ENCODE measurements at places on chromosomes 7 and 10.
A peak's percentile ranks its signal among the peaks of the same experiment; 100 is the strongest.

DNA sequence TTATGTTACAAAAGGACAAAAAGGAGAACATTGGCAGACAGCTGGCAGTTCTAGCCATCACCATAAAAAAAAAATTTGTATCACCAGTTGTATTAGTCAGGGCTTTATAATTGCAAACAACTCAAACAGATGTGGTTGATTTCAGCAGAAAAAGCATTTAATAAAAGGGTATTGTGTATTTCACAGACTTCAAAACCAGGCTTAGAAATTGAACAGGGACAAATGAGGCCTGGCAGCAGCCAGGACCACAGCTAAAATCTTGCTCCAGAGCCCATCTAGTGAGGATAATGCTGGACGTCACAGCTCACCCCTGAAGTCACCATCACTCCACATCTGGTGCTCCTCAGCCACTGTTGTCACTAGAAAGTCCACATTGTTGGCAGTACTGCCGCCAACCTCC is 52.9 kb upstream of the CALD1 start:
- DNase-seq, result no peak

DNA sequence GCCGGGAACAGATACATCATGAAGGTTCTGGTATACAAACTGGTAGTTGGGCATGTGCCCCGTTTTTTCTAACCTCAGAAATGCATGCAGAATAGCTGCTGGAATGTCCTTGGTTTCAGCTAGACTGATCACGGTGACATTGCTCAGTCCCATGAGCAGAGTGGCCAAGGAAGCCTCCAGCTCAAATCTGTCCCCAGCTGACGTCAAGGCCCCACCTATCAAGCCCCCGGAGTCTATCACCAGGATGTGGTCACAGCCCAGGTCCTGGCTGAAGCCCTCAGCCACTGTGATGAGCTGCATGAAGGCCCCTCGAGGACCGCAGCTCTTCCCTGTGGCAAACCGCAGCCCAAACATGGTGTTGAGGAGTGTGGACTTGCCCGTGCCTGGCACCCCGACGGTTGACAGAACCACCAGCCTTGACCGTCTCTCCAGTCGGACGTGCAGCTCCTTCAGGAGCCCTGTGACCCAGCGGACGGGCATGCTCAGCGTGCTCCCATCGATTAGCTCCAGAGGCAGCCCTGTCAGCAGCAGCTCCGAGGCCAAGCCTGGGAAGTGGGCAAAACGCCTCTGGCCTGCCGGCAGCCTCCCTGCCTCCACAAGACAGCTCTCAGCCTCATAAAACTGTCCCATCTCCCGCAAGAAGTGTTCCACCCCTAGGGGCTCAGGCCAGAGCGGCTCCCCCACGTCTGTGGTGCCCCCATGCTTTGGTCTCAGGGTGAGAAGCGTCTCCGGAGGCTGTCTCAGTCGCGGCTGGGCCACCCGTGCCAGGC is 7.8 kb upstream of the MRPS24 start:
- DNase-seq, result no peak

DNA sequence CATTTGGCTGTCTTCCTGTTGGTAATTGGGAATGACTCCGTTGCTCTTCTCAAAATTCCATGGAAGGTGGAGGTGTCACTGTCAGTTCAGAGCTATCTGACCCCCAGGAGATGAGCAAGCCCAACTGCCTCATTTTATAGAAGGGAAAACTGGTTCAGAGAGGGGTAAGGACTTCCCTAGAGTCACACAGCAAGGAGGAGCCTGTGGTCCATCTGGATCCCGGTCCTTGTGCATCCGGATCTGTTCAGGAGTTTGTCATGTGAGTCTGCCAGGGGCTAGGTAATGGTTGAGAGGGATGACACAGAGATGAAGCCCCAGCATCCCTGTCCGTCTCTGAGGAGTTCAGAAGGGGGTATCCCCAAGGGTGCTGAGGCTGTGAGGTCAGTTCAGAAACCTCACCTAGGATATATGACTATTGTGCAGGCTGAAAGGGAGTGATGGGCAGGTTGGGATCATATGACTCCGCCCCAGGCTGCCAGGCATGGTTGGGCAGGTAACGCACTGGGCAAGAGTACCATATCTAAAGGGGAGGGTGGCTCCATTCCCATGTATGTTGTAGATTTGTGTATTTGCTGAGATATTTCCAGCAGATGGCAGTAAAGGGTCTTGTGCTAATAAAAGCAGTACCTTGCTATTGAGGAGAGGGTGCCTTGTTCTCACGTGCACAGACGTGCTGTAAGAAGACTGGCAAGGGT is 16.0 kb upstream of the SLC29A3 start:
- no peak for DNase-seq

- no peak for DNase-seq
These were observed 47.5 kb downstream of the USP6NL start for GRCh38 chr10:11563936-11564335.

DNA sequence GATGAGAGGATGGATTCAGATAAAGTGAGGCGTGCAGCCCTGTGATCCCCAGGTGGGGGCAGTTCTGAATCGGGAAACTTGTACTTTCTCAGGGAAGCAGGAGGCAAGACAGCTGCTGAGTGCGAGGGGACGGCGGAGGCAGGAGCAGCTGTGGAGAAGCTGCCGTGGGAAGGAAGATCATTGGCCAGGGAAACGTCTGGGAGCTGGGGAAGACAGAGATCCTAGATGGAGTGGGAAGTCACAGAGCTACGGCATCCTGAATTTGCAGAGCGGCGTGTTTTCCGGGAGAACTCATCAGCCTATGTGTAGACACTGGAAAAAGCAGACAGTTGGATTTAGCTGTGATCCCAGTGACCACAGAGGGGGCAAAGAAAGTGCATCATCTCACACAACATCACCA is 9.2 kb downstream of the PRKCQ start:
- no peak for DNase-seq

DNA sequence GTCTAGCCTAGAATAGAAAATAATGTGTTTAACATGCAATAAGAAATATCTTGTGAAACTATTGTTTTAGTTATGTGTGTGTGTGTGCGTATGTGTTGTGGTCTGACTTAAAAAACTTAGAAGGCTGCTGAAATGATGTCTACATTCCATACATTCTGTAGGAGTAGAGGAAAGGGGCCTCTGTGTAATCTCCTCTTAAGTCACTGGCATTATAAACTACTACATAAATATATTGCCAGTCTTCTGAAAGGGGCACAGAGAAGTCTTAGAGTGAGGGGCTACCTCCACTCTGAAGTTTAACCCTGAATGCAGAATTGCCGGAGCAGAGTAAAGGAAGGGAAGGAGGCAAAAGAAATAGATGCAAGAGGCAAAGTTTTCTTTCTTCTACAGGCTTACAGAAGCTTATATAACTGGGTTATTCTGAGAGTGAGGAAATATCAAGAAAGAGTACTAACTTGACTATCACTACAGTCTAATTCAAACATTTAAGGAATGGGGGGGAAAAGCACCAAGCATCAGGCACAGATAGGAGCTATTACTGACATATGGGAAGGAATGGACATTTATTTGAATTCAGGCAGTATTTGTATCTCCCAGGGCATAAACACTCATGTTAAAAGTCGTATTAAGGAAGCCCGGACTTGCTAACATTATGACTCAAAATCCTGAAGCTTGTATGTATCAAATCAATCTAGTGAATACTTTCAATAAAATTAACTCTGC is 75.7 kb downstream of the DNAJC1 start:
- DNase-seq, result no peak

DNA sequence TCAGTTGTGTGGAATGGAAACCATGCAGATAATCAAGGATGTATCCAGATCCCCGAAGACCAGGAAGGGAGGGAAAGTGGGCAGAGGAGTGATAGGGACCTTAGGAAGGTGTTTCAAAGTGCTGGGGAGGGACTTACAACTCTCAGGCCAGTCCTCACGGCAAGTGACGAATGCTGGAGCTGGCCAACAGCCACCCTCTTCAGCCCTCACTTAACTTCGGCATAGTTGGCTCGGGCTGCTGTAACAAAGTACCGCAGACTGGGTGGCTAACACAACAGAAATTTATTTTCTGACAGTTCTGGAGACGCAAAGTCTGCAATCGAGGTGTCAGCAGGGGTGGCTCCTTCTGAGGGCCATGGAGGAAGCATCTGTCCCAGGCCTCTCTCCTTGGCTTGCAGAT is 265.9 kb upstream of the YAE1 start:
- DNase-seq, result no peak

DNA sequence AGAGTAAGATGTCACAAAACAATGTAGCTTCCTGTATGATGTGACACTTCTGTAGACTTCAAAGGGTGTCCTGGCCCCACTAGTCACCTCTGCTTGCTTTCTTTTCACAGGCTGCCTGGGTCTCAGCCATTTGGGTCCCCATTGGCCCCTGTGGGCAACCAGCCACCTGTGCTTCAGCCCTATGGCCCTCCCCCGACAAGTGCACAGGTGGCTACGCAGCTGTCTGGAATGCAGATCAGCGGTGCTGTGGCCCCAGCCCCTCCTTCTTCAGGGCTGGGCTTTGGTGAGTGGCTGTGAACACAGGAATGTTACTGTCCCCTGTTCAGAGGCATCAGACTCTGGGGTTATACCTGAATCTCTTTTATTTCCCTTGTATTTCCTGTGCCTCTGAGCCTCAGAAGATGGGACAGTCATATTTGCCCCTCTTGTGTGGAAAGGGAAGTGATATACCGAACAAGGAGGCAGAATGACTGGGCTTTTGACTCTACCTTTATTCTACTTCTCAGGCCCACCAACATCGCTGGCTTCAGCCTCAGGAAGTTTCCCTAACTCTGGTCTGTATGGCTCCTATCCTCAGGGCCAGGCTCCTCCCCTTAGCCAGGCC is 15.4 kb downstream of the SEC24C start:
- DNase-seq, result no peak

DNA sequence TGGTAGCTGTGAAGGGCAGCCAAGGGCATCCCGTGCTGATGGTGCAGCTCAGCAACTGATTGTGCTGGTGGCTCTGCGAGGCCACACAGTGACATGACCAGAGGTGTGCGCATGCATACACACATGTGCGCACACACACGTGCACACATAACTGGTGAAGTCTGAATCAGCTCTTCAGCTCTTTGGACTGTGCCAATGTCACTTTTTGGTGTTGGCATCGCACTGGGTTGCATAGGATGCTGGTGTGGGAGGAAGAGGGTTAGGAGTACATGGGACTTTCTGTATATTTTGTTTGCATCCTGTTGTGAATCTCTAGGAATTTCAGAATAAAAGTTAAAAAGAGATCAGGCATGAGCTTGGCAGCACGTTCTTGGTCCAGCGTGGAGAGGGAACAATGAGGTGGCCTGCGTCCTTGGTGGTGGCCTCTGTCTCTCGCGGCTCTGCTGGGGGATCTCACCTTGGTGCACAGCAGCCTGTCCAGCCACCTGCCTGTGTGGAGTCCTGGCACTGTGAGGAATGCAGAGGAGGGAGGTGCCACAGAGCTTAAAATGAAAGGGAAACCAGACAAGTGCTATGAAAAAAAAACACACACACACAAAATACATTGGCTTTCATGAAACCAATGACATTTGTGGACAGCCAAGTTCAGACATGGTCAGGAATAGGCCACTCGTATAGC is 124.0 kb downstream of the TRRAP start:
- no peak for DNase-seq

- no peak for DNase-seq
These were observed 21.2 kb downstream of the CEP41 start for GRCh38 chr7:130419658-130420057.

GRCh38 chr7:122364761-122365280 is 60.3 kb upstream of the FEZF1 start:
- no peak for DNase-seq

- DNase-seq, result peak; percentile 80
These were observed 2.5 kb upstream of the ACBD5 start for GRCh38 chr10:27242951-27243551.

DNA sequence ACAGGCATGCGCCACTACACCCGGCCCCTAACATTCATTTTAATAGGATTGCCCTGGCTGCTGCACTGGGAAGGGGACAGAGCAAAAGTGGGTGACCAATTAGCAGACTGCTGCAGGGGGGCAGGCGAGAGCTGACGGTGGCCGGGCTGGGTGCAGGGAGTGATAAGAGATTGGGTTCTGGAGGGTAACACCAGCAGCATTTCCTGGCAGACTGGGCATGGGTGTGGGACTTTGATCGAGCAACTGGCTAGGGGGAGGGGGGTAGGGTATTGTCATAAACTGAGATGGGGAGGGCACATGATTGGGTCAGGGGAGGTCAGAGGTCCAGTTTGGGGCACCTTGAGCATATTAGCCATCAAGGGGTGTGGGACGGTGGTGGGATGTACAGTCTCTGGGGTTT is 20.2 kb upstream of the AMZ1 start:
- DNase-seq, result no peak

DNA sequence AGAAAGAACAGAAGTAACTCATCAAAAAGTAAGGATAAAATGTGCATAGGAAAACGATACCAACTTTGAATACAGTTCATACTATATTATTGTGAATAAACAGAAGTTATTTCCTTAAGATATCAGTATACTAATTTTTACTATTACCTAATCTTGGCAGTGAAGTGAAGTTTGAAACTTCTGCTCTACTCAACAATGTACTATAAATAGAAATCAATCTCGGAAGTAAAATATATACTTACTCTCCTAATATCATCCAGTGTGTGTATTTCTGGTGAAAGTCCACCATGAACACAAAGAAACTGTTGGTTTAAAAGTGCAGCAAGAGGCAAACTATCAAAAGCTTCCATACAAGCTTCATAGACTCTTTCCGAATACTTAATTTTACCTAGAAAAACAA is 24.6 kb downstream of the PPP3CB start:
- no peak for DNase-seq

DNA sequence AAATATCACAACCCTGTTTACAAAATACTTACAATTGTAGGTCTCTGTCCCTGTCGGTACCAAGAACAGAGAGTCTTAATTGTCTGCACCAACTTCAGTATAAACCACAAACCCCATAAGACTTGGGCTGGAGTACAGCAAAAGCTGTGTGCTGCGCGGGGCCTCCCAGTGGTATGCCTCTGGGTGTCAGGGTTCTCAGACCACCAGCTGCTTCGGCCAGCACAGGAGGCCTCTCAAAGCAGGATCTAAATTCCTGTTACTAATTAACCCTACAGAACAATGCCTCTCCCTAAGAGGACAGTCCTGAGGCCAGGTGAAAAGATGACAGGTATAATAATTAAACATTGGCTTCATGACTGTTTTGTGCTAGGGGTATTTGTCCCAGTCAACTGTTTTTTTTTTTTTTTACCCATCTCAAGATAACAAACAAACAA is 957 bp upstream of the SVIL start:
- DNase-seq, result peak; percentile 64

All from left hindlimb (tissue), 1 donor.